Activated CD4-positive, alpha-beta T cell treated with anti-CD3 and anti-CD28 coated beads, Interleukin-2, amount 50 U/mL, for 1 hour (primary cell): ENCODE measurements at places on chromosomes 12 and 14.

GRCh38 chr14:40576880-40577478, 1029.7 kb upstream of the LRFN5 start:
- DNase-seq, result no peak

DNA sequence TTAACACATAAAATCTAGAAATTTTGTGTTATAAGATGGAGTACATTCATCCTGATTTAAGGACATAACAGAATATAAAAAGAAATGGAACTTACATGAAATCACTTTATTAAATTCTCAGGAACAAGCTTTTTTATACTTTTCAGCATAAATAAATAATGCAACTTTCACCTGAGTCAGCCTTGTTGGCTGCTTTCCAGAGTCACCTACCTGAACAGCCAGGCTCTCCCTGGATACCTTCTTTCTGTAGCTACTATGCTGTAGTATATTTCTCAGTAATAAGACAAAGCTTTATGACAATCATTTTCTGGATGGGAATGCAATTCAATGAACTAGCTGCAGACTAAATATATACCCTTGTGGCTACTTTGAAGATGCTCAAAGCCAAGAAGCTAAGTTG, 111.9 kb downstream of the NTS start:
- no peak for DNase-seq

- no peak for DNase-seq
Measured at GRCh38 chr12:69095765-69096477, 143.4 kb upstream of the CPSF6 start.

DNA sequence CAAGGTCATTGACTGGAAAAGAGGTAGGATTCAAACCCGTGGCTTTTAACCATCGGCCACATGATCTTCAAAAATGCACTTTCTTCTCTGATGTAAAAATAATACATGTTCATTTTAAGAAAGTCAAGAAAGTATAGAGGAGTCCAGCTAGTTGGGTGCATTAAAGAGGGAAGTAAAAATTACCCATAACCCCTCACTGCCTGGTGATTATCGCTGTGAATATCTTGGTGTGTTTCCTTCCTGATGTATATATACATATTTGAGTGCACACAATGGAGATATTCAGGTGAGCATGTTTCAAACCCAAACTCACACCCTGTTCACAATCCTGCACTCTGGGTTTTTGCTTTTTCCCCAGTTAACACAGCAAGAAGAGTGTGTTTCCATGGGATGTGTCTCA, 47.5 kb upstream of the OAS1 start:
- DNase-seq, result no peak

DNA sequence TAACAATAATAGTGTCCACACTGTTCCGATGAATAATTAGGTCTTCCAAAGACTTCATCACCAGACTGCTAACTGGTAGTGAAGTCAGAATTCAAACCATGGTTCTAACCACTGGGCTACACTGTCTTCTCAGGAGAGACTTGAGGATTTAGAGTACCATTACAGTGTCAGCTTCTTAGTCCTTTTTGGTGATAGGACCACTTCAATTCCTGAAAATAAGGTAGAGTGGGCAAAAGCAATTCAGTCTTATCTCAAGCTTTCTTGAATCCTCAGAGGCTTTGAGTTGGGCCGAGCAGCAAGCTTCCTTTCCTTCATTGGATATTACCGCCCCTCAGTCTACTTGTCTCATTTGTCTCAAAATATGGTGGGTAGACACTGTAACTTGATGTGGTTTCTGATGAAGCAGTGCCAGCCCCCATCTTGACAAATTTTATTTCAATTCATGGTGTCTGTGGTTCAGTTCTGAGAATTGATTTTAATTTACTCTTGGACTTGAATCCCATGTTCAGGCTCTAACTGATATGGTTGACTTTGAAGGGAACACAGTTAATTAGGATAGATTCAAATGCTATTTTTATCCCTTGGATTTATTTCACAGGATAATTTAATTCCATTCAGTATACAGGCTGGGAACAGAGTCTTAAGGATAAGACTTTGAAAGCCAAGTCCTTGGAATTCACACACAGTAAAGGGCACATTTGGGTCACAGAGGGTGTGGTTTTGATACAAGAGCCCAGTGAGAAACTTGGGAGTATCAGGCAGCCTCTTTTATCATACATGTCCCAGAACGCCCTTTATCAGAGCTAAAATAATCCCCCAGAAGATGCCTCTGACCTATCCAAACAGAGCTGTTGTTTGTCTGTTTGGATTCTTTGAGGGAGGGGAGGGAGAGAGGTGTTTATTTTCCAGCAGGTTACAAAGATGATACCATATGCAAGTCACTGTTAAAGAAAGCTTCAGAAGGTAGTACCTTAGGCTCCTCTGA, 167.3 kb downstream of the PRKCH start:
- DNase-seq, result no peak

GRCh38 chr14:64891839-64892375, 12.2 kb upstream of the SPTB start:
- no peak for DNase-seq

- peak; percentile 43 for DNase-seq
Measured at GRCh38 chr12:46303039-46303666, 34.3 kb upstream of the SLC38A1 start.
